ENCODE measurements at places on chromosomes 1 and 21. TPM values are rescaled to one million over a fixed set of nuclear protein-coding genes. Genes with fewer than 3 reads are reported as not detected.

DNA sequence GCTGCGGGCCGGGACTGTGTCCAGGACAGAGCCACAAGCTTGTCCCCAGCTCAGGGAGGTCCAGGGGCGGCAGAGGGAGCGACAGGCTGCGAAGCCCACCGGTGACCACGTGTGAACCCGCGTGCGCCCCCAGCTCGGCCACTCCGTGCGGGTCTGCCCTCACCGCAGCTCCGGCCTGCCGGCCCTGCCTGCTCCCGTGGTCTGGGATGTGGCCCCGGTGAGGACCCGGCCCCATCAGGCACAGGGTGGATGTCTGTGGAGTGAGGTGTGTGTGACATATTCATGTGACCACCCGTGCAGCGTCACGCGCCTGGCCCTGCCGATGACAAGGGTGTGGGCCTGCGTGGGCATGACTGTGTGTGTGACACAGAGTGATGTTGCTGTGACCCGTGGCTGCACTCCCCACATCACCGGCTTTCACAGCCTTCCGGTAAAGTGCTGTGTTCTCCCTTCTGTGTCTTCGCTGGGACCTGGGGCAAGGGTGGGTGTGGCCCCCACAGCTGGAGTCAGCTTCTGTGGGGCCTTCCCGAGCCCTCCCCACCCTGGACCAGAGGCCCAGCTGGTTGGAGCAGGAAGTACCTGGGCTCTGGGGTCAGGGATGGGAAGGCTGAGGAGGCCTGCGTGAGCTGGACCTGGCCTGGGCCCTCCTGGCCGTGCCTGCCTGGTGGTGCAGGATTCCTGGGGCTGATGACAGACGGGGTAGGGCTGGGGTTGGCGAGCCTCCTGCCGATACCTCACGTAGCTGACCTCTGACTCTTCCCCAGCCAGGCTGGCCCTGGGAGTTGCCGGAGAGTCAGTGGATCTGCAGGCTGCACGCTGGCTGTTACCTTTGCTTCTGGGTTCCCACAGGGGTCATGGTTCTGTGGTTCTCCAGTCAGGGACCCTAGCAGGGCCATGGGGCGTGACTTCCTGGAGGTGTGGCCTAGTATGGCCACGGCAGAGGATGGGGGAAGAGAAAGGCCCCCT is 4.1 kb downstream of the RNF223 start:
- DNase-seq = no peak

Gene SPRR2G
- total RNA-seq = not detected

Gene PCSK9
- total RNA-seq = 2.5 TPM

- DNase-seq = peak; percentile 33
Observed at GRCh38 chr1:109266965-109267364, 16.0 kb downstream of the PSRC1 start.

DNA sequence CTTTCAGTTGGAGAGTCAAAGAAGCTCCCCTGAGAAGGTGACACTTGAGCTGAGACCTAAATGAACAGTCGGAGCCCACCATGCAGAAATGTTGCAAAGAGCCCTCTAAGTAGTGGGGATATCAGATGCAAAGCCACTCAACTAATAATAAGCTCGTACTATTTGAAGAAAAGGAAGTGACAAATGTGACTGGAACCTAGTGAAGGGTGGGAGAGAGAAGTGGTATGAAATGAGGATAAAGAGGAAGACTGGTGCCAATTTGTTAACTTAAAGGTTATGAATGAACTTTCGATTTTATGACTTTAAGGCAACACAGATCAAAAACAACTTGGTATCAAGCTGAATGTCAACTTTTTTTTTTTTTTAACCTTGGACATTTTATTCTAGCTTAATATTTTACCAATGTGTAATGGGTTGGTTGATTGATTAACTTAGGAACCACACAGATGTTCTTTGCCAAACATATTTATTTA is 14.7 kb downstream of the LYPLAL1 start:
- DNase-seq = no peak

DNA sequence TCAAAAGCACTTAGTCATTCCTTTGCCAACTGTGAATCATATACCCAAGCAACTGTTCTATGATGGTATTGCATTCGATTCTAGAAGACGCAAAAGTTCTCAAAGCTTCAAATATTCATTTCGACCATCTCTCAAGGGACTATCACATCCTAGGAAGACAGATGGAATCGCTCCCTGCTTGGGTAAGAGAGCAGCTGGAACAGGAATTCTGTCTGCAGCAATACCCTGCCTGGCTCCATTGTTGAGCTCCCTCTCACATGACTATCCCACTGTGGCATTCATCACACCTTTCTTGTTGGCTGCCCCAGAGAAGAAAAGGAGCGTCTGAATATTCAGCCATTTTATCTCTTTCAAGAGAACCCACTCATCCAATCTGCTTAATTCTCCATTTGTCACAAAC is 397.7 kb downstream of the NTNG1 start:
- no peak for DNase-seq

GRCh38 chr1:74395571-74395970 is 116.8 kb downstream of the LRRC53 start:
- no peak for DNase-seq

DNA sequence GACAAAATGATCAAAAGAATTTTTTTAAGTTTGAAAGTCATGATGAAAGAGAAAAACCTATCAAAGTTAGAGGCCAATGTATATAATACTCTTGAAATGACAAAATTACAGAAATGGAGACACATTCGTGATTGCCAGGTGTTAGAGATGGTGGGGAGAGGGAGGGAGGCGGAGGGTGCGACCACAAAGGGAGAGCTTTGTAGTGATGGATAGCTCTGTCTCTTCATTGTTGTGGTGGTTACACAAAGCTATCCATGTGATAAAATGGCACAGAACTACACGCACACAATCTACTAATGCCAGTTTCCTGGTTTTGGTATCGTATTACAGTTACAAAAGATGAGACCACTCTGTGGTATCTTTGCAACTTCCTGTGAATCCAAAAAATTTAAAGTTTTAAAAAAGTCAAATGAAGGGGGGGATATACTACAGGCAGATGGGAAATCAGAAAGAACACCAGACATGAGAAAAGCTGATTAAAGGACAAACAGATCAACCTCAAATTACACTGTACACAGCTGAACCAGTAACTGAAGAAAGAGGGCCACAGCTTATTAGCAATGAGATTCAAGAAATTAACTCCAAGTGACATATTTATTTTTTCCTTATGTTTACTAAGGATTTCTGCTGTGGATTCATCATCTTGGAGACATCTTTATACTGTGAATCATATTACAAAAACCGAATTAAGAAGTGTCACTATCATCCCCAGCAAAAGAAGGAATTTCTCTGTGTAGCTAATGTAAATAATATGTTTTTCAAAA is 199.1 kb downstream of the SLC45A1 start:
- no peak for DNase-seq

DNA sequence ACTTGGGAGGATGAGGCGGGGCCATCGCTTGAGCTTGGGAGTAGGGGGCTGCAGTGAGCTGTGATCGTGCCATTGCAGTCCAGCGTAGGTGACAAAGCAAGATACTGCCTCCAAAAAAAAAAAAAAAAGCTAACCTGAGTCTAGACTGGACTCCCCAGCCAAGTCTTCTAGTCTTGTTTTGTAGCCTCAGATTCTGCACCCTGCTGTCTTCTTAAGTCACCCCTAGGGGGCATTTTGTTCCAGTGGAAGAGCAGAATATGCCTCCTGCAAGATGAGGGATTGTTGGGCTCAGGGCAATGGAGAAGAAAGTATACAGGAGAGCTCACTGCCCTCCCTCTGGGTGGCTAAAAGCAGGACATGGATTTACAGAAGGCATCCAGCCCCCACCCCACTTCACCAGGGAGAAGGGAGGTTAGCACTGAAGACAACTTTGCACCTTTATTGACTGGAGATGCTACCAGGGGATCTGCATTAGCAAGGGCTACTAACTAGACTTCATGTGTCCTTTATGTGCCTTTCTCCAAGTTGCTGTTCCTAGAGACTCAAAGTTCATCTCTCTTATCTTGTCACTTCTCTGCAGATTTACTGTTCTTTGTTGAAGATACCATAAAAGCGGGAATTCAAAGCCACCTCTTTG is 15.3 kb upstream of the RNF187 start:
- peak; percentile 65 for DNase-seq

GRCh38 chr21:37564341-37564923 is 197.9 kb downstream of the DYRK1A start:
- DNase-seq = peak; percentile 97

GRCh38 chr1:197327776-197328364 is 59.8 kb downstream of the CRB1 start:
- peak; percentile 44 for DNase-seq

Measured in fibroblast of the aortic adventitia (primary cell).